ENCODE measurements at places on chromosomes 2 and 18.

DNA sequence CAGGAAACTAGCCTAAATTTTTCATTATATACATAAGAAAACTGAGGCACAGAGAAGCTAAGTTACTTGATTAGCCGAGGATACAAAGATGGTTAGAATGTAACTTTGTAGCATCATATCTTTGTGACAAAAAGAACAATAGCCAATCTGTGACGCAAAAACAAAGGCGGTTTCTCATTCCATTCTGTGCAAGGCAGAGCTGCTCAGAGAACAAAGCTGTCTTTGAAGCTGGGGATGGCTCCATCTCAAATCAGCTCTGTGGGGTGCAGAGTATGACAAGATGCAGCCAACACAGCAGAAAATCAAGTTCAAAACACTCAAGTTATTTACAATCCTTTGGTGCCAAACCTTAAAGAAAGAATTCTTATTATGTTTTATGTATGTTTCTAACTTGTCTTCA lies 81.9 kb upstream of the VWC2L start:
- no peak for DNase-seq

DNA sequence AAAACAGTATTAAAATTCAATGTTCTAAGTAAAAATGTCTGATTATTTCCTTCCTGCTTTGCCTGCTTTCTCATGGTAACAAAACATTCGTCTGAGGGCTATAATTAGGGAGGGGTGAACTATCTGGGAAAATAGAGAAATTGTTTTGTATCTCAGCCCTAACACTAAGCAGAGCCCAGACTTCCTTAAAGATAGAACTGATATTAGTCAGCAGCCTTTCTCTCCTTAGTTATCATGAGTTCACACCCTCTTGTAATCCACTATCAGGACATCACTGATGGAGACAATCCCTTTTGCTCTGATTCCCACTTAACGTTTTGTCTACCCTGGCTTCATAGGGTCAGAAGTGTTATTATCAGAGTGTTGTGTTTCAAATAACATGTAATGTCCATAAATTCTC lies 701.1 kb upstream of the ZEB2 start:
- DNase-seq: no peak

GRCh38 chr2:217223222-217223930 lies 363.5 kb upstream of the TNP1 start:
- DNase-seq: no peak

- no peak for DNase-seq
These were observed 48.1 kb downstream of the TMEM185B start for GRCh38 chr2:120174963-120175581.

GRCh38 chr2:239287461-239287860 lies 113.4 kb downstream of the HDAC4 start:
- no peak for DNase-seq

DNA sequence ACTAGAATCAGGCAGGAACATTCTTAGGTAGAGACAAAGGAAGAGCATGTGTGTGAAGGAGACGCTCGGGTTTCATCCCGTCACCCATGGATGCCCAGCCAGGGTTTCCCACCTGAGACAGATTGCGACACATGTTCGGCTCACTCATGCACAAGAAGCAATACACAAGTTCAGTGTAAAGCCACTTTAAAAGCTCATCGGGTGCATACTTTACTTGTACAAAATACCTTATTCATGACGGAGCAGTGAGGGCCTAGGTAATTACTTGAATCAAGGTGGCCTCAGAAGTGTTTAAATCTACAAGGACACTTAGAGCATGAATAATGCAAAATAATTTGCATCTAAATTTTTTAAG lies 42.0 kb downstream of the ZEB2 start:
- no peak for DNase-seq

- DNase-seq: no peak
These were observed 53.3 kb upstream of the TRIB2 start for GRCh38 chr2:12663306-12664037.

DNA sequence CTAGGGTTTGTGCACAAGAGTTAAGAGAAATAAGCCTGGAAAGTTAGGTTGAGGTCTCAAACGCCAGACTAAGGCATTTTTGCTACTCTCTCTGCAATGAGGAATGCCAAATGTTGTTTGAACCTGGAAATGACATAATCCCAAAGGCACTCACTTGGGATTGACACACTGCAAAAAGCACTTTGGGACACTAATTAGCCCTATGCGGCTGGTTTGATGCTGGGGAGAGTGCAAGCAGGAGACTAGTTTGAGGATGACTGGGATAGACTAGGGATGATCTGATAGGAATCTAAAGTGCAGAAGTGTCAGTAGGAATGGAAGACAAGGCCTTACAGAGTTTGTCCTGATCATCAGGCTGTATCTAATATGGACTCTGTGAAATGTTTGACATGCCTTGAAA lies 469.0 kb downstream of the SLC4A3 start:
- DNase-seq: no peak

DNA sequence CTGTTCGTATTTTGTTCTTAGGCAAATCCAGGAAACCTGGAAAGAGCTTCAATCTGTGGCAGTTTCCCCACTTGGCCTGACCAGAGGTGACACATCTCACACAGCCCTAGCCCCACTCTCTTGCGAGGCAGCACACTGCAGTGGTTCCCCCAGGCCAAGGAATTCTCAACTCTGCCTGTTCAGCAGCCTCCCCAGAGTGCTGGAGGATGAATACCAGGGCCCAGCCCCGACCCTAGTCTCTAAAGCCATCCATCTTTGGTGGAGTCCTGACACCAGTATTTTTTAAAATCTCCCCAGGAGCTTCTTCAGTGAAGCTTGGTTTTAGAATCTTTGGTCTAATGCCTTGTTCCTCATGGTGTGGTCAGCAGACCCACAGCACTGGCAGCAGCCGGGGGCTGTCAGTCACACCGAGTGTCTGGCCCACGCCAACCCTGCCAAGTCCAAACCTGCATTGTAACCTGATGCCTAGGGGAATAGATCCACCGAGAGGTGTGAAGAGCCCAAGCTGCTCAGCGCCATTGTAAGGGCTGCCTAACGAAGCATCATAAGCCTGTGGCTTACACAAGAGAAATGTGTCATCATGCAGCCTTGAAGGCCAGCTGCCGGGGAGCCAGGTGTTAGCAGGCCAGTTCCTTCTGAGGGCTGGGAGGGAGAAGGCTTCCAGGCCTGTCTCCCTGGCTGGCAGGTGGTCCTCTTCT lies 428.7 kb upstream of the ID2 start:
- no peak for DNase-seq

DNA sequence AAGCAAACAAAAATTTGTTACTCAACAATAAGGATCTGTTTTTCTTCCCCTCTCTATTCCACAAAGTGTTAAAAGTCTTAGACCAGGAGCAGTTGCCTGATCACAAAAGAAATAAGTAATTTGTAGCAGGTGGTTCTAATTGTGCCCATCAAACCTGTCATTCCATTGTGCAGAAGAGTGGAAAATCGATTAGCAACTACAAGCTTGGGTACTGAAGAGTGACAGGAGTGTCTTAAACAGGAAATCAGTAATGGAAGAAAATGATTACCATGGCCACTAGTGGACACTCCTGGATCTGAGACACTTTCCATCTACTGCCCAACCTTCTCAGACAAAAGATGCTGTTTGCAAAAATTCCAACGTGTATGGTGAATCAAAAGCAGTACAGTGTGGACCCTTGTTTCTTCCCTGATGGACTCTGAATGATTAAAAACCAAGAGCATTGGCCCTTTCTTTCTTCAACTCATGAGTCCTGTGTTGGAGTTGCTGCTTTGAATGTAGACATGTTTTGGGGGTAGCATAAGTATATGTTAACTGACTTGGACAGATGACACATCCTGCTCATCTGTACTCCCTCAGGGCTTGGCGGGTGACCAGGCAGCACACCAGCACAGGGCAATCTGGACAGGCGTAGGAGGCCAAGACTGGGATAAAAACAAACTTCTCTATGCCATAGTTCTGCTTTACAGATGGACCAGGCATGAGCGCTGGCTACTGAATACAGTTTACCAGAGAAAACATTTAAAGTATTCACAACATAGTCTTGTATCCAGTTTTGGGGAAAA lies 51.9 kb downstream of the PLA2R1 start:
- DNase-seq: no peak

GRCh38 chr2:28661589-28662001 lies 90.0 kb upstream of the PPP1CB start:
- DNase-seq: no peak

DNA sequence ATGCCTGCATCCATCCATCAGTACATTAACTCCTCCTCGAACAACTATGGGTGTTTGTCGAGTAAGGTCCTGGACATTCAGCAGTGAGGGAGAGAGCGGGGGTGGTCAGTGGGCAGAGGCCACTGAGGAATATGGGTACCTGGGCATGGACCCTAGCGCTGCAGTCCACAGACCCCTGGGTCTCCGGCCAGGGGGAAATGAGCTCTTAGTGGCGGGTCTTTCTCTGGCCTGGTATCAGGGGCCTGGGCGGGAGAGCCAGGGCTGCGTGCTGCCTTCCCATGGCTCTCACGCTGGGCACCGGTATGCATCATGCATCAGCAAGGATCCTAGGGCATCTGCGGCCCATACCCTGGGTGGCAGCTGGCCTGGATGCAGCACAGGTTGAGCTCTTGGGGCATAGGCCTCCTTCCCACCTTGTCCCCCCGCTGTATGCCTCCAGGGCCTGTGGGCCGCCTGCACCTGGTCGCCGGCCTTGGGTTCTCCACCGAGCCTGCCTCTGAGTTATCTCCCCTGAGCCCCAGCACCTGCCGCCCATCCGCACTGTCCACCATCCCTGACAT lies 1.3 kb upstream of the MOCOS start:
- DNase-seq: no peak

- DNase-seq: no peak
These were observed 101.6 kb upstream of the CERS6 start for GRCh38 chr2:168354499-168354898.

GRCh38 chr2:74566754-74567085 lies 12.2 kb downstream of the DOK1 start:
- DNase-seq: no peak

DNA sequence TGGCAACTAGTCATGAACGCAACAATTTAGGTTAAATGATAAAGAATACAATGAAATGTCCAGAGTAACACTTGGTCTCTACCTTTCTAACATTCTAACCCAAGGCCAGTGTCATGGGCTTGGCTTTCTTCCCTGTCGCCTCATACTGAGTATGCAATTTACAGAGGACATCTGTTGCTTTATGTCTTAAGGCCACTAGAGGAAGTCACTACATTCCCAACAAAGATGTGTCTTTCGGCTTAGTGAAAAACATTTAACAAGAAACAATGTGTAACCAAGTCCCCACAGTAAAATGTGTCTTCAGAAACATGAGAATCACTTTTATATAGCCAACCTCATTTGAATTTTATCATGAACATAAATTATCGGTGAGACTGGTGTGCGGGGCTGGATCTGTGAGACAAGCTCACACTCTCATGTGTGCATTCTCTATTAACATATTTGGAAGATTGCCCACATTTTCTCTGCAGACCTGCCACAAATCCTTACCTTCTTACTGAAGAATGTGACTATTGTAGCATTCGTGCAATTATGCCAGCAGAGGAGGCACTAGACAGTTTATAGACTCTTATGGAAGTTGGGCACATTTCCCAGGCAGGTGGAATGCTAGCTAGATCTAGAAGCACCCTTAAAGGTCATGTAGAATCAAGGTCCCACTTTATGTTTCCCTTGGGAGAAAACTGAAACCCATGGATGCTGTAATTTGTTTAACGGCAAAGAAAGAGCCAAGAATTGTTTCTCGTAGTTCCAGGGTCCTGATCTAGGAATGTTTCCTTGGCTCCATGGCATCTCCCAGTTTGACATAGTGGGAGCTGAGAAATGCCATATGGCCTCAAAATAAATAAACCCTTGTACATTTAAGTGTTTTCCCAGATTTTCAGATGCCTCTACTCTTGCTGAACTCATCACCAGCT lies 101.8 kb downstream of the CD226 start:
- DNase-seq: no peak

GRCh38 chr18:23201741-23202140 lies 66.5 kb downstream of the CABLES1 start:
- no peak for DNase-seq

GRCh38 chr2:128580988-128581848 lies 262.6 kb upstream of the HS6ST1 start:
- no peak for DNase-seq

GRCh38 chr2:24855726-24856125 lies 62.5 kb downstream of the CENPO start:
- DNase-seq: no peak

DNA sequence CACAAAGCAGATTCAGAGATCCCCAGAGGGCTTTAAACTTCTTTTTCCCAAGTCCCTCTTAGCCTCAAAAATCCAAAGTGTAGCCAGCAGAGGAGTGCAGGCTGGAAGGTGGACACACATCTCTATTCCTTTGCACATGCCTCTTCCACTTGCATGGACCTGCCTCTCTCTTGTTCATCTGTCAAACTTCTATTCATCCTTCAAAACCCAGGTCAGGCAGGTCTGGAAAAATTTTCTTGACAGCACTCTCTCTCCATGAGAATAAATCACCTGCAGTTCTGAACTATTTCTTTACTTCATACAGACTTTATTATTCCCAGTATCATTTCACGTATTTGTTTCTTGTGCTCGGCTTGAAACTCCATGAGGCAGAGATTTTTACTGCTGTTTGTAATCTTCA lies 127.5 kb downstream of the SS18 start:
- no peak for DNase-seq

DNA sequence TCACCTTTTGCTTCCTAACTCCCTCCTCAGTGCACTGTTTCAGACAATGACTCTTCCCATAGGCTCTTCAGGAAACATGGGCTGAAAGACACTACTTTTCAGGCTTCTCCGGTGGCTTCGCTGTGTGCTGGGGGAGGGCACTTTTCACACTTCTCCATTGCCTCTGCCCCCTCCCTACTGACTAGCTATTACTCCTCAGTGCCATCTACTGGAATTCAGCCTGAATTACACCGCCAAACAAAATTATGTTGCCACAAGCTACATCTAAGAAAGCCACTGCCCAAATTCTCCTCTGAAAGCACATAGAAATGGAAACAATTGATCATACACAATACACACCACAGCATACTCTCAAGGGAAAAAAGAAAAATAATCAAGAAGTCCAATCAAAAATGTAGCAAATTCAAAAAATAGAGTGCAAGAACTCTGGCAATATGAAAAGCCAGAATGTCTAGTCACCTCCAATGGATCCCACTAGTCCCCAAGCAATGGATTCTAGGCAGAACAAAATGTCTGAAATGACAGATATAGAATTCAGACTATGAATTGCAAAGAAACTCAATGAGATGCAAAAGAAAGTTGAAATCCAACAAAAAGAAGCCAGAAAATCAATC lies 1139.4 kb upstream of the GYPC start:
- DNase-seq: no peak

- no peak for DNase-seq
These were observed 79.0 kb downstream of the HDAC4 start for GRCh38 chr2:239321596-239322415.

DNA sequence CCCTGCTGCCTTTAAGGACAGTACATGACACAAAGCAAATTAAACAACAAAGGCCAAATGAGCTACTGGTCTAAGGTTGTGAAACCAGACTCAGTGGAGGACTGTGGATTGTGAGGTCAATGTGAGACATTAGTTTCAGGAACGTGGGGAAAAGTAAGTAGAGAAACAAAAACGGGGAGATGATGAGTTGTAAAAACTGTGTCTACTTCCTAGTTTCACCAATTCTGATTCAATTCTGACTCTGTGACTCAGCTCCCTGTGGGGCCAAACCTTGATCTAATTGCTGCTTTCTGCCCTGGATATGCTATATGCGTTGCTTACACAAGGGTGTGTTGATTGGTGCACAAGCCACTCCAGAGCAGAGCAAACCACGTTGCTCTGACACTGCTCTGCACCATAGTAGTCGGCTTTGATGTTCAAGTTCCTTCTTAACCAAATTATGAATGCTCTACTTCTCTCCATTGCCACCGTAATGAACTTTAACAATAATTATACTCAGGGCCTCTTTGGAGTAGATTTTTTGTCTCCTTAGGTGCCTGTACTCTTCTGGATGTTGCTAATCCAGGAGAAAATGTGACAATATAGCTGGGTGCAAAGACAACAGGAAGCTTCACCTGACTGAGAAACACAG lies 1640.1 kb upstream of the CELF4 start:
- DNase-seq: no peak
